Activated T-helper 1 cell treated with anti-CD3 and anti-CD28 coated beads, Interleukin-12 subunit alpha, Interleukin-12 subunit beta, Interleukin-2, Interleukin-4 antibody, amounts not matched to agents 30 ng/mL and 10 ng/mL and 1 ng/mL, durations not matched to agents 14 hours and 24 hours and 36 hours (primary cell): ENCODE measurements at places on chromosomes 6 and 20.
A peak's percentile ranks its signal among the peaks of the same experiment; 100 is the strongest.

- DNase-seq, result no peak
Observed at GRCh38 chr20:61785567-61785816, 280.2 kb downstream of the TAF4 start.

GRCh38 chr6:155227046-155227445, 36.8 kb upstream of the CLDN20 start:
- no peak for DNase-seq

GRCh38 chr6:43047998-43048397, 5.7 kb downstream of the CUL7 start:
- DNase-seq, result no peak

- DNase-seq, result no peak
Observed at GRCh38 chr20:23087587-23088251, 1.6 kb upstream of the CD93 start.

DNA sequence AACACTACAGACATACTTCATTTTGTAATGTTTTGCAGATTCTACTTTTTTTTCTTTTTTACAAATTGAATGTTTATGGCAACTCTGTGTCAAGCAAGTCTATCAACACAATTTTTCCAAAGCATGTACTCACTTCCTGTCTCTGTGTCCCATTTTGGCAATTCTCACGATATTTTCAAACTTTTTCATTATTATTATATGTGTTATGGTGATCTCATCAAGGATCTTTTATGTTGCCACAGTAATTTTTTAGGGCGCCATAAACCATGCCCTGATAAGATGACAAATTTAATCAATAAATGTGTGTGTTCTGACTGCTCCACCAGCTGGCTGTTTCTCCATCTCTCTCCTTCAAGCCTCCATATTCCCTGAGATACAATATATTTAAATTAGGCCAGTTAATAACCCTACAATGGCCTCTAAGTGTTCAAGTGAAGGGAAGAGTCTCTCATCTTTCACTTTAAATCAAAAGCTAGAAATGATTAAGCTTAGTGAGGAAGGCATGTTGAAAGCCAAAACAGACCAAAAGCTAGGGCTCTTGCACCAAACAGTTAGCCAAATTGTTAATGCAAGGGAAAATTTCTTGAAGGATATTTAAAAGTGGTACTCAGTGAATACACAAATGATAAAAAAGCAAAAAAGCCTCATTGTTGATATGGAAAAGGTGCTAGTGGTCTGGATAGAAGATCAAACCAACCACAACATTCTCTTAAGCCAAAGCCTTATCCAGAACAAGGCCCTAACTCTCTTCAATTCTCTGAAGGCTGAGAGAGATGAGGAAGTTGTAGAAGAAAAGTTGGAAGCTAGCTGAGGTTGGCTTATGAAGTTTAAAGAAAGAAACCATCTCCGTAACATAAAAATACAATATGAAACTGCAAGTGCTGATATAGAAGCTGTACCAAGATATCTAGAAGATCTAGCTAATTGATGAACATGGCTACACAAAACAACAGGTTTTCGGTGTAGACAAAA, 194.4 kb upstream of the TAB2 start:
- no peak for DNase-seq

DNA sequence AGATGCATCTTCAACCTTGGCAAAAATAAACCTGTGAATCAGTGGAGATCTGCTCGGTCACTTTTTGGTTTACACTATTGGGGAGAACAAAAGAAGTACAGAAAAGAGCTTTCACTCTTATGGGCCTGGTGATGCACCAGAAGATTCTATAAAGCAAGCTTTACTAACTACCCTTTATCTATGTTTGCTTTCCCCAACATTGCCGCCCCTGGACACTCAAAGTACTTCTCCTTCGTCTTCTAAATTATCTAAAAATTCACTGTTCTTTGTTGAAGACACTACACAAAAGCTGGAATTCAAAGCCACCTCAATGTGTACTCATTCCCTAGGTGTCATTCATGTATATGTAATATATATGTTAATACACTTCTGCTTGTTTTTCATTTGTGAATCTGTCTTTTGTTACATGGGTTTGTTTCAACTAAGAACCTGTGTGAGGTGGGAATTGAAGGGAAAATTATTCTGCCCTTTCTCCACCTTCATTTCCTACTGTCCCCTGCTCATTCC, 97.9 kb upstream of the BTN3A2 start:
- no peak for DNase-seq

GRCh38 chr6:6916598-6916997, 191.2 kb upstream of the RREB1 start:
- no peak for DNase-seq

DNA sequence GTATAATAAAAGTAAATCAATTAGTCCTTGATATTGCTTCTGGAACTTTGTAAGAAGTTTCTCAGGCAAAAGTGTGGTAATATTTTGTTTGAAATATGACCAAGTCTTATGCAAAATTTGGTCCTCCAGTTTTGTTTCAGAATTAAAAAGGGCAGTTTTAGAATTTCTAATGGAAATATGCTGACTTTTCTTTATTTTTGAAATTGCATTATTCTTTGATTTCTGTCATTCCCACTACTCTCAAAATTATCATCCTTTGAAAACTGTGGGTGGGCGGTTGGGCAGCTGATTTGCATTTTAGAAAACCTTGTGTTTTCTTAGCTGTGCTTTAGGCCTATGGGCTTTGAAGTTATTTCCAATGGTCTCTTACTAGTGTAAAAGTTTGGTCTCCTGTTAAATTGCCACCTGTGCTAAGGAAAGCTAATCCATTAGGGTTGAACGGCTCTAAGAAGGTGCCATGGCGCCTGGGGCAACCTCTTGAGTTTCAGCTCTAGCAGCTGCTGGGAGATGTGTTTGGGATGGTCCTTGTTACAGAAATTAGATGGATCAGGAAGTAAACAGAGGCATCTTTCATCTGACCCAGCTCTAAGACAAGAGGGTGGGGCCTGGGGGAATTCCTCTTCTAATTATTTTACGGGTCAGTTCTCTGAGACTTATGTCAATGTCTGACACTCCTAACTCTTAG, 880.8 kb upstream of the SLC35B3 start:
- no peak for DNase-seq

GRCh38 chr20:61786230-61786629, 279.5 kb downstream of the TAF4 start:
- no peak for DNase-seq

GRCh38 chr6:15698471-15698870, 35.6 kb upstream of the DTNBP1 start:
- DNase-seq, result no peak

DNA sequence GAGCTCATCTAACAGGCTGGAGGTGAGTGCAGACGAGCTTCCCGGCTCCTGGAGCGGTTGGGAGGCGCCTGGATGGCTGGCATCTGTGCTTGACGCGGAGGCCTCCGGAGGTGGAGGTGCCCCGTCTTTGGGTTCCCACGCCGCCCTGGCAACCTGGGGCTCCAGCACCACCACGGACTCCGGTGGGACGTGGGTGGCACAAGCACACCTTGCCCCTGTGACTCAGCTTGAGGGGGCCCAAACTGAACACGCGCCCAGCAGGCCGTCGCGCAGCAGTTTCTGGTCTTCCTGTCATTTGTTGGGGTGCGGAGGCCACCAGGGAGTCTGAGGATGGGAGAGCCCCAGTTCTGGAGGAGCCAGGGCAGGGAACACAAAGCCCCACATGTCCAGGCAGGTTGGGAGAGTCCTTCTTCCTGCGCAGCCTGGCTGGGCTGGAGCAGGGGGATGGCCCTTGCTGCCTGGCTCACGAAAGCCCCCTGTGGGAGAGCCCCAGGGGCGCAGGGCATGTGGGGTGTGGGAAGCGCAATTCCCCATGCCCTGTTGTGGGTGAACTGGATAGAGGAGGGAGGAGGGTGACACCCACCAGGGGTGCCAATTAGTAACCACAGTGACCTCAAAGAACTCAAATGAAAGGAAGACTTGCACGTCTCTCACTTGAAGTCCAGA, 1378.6 kb upstream of the DEFB115 start:
- DNase-seq, result peak; percentile 16

- DNase-seq, result no peak
Observed at GRCh38 chr20:16562259-16562658, 11.0 kb downstream of the KIF16B start.

- no peak for DNase-seq
Observed at GRCh38 chr6:139628270-139628669, 253.8 kb upstream of the CITED2 start.

- no peak for DNase-seq
Observed at GRCh38 chr20:37235065-37235464, 26.5 kb downstream of the GHRH start.

- DNase-seq, result no peak
Observed at GRCh38 chr6:4010048-4010447, 68.9 kb downstream of the FAM217A start.

- no peak for DNase-seq
Observed at GRCh38 chr6:3603340-3604130, 146.7 kb upstream of the SLC22A23 start.

DNA sequence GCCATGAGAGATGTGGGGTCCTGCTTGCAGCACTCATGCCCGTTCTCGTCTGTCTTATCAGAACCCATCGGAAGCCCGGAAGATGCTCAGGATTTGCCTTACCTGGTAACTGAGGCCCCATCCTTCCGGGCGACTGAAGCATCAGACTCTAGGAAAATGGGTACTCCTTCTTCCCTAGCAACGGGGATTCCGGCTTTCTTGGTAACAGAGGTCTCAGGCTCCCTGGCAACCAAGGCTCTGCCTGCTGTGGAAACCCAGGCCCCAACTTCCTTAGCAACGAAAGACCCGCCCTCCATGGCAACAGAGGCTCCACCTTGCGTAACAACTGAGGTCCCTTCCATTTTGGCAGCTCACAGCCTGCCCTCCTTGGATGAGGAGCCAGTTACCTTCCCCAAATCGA, 8.3 kb downstream of the PI16 start:
- DNase-seq, result peak; percentile 83

GRCh38 chr6:35161266-35161665, 20.1 kb upstream of the TCP11 start:
- DNase-seq, result no peak

GRCh38 chr6:47376930-47377329, 67.2 kb upstream of the TNFRSF21 start:
- peak; percentile 8 for DNase-seq

GRCh38 chr6:169970306-169970988, 219.0 kb downstream of the ERMARD start:
- DNase-seq, result no peak

- DNase-seq, result no peak
Observed at GRCh38 chr6:166691746-166692145, 64.7 kb upstream of the RPS6KA2 start.

DNA sequence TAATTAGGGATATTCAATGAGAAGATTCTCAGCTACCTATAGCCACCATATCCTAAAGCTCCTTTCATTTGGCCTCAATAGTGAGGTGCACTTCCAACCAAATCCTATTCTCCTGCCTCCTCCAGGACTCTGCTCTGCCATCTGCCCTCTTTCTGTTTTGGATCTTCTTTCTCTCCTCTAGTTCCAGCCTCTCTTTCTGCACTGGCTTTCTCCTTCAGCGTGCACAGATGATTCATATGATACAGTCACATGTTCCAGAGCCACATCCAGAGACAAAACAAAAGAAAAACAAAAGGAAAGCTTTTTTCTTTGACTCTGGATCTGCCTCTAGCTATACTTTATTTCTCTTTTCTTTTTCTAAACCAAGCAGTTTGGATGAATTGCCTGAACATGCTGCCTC, 531.9 kb upstream of the MAN1A1 start:
- DNase-seq, result no peak

DNA sequence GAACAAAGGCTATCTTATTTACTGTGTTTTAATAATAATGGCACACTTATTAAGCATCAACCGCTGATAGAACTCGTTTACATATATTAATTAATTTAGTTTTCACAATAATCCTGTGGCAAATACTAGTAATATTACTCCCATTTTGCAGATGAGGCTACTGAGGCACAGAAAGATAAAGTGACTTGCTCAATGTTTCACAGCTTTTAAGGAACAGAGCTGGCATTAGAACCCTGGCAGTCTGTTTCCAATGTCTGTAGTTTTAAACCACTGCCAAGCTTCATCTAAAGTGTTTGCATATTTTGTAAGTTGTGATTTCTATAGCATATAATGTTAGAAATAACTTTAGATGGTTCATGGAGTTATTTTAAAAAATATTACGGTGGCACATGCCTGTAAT, 38.4 kb upstream of the LRRC1 start:
- no peak for DNase-seq

- no peak for DNase-seq
Observed at GRCh38 chr20:23374441-23374840, 12.5 kb downstream of the GZF1 start.

GRCh38 chr6:73537677-73538076, 16.8 kb upstream of the EEF1A1 start:
- no peak for DNase-seq

DNA sequence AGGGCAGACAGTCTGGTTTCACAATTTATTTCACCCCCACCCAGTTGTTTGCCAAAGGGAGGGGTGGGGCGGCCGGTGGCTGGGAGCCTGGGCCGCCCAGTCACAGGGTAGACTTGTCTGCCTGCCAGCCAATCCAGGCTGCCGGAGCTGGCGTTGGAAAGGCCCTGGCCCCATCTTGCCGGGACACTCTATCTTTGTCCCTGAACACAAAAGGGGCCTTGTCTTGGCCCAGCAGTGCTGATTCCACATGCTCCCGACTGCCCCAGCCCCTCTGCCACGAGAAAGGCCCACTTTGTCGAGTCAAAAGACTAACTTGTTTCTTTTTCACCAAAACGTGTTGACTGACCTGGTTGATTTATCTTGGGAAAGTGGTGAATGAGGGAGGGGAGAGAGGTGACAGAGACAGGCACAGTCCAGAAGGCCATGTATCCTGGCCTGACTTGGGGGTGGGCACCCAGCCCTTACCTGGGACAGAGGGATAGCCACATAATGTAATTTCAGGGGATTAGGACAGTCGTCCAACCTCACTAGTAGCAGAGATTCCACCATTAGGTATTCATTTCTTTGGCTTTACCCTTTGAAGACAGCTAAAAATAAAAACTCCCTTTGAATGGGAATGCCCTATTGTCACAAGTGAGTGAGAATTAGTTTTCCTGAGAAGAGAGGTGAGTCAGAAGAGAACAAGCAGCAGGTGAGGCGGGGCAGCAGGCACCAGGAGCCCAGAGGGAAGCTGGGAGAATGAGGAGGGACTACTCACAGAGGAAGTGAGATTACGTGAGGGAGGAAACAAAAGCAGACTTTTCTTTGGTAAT, 67.0 kb upstream of the SIRPA start:
- no peak for DNase-seq

DNA sequence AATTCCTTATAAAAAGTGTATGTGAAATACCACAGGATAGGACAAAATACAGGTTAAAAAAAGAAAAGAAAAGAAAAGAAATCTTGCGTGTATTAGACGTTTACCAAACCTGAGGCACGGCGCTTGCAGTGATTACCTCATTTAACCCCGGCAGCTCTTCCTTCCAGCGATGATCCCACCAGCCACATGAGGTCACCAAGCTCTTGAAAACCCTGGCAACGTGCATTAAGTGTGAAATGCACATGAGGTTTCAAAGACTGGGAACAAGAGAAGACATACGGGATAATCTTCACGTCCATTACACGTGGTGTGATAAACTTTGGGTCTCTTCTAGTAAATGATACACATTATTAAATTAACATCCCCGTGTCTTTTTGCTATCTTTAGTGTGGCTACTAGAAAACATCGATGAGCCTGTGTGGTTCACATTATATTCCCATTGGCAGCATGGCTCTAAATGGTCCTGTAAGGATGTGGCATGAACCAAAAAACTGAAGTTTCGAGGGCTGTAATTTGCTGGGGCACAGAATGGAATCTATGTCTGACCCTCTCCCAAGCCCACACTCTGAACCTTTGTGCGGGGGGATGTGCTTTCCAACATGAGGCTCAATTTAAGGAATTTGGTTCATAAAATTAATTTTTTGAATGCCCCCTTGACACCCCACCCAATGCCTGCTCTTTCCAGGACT, 59.2 kb upstream of the THBS2 start:
- DNase-seq, result no peak

GRCh38 chr6:75272145-75272840, 12.3 kb downstream of the TMEM30A start:
- DNase-seq, result no peak
